ENCODE measurements at places on chromosomes 1 and 21.

- DNase-seq, result no peak
Measured at GRCh38 chr1:199678771-199679170, 348.7 kb upstream of the NR5A2 start.

DNA sequence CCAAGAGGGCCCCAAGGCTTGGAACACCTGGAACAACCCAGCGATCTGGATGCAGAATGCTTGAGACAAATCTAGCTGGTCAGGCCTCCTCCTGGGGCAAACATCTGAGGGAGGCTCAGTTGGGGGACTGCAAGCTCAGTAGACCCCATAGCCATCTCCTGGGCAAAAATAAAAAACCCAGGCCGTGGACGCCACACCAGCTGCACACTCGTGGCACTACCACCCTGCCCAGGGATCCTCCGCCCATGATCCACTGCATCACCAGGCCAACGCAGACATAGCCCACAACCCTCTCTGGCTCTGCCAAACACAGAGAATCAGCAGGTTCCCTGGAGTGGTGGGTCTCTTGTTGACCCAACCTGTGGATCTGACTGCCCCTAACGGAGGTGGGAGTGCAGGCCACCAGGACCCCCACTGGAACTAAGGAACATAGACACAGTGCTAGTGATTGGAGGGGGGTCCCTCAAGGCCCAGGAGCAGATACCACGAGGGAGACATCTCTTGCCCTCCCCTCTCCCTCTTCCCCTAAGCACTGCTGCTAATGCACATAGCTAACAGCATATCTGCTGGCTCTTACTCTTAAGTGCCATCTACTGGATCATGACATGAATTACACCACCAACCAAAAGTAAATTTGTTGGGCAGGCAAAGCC is 147.2 kb downstream of the CHD1L start:
- no peak for DNase-seq

- DNase-seq, result no peak
Measured at GRCh38 chr1:247241691-247242090, 14.2 kb upstream of the VN1R5 start.

- no peak for DNase-seq
Measured at GRCh38 chr1:246450611-246451251, 56.3 kb downstream of the SMYD3 start.

GRCh38 chr1:7810395-7810794 is 26.3 kb downstream of the PER3 start:
- DNase-seq, result no peak

DNA sequence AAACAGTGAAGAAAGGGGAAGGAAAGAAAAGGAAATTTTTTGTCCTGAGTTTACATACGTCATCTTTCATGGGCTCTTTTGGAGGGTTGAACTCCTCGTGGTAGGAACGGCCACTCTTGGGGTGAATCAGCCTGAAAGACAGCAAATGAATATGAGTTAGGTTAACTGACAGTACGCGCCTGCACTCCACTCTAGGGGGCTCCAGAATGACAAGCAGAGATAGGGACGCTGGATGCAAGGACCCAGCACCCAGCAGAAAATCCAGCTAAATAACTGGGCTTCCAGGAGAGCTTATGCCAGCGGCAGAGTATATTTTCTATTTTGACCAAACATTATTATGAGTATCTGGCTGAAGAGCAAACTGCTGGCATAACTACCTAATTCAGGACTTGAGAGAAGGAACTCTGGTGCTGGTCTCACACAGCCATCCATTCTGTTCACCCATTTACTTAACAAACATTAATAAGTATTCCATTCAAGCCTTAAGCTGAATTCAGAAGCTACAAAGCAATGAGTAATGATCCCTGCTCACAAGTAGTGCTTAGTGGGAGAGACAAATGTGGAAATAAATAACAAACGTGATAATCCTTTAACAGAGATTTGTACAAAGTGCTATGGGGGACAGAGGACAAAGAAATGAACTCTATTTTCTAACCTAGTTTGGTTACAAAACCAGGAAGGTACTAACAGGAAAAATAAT is 22.1 kb downstream of the AK2 start:
- no peak for DNase-seq

GRCh38 chr21:30072496-30072895 is 94.1 kb downstream of the CLDN17 start:
- no peak for DNase-seq

DNA sequence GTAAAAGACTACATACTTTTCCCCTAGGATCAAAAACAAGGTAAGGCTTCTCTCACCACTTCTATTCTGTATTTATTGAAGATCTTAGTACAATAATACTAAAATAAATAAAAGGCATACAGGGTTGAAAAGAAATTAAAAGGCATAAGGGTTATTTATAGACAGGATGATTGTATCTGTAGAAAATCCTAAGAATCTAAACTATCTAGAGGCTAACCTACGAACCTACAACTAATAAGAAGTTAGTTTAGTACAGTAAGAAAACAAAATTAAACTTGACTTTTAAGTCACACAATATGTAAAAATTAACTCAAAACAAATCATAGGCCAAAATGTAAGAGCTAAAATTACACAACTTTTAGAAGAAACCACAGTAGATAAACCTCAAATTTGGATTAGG is 50.4 kb upstream of the ADAM30 start:
- no peak for DNase-seq

DNA sequence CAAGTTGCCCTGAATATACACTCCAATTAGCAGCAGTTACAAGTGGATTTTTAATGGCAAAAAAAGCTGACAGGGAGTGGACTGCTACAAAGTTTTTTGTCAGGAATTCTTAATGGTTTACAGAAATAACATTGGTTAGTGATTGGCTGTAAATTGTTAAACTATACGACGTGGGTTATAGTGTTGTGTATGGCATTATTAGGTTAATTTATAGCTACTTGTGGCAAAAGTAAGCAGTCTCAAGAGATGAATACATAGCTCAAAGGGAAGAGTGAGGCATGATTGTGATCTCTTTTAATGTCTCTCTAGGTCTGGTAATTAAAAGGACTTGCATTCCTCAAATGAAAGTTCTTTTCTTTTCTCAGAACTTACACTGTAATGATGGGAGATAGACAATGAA is 75.8 kb upstream of the CD1D start:
- no peak for DNase-seq

GRCh38 chr1:180278194-180278515 is 48.1 kb downstream of the LHX4 start:
- no peak for DNase-seq

DNA sequence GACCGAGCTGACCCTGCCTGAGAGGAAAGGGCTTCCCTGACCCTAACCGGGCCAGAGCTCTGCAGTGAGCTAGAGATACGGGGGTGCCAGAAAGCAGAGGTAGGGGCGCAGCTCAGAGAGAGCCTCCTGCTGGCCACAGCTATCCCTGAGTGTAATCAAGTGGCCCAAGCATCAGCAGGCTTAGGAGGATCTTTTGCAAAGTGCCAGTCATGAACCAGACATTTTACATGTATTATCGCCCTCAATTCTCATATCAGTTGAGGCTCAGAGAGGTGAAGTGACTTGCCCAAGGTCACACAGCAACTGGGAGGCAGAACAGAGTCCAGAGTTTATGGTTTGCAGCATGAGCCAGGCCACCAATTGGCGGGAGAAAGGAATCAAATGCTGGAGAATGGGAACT is 7.0 kb upstream of the ID3 start:
- DNase-seq, result no peak

DNA sequence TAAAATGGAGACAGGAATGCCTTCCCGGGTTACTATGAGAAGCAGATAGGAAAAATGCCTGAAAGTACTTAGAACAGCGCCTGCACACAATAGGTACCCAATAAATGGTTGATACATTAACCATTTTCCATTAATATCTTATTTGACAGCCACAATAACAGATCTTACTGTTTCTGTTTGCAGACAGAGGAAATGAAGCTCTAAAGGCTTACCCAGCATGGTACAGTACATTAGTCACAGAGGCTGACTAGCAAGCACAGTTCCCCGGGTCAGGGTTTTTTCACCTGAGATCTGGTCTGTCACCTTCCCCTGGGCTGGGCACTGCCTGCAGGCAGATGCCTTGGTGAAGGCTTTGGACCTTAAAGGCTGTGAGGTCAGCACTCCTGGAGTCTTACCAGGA is 2.9 kb downstream of the TRIM63 start:
- DNase-seq, result no peak

- DNase-seq, result no peak
Measured at GRCh38 chr1:214588963-214589597, 13.9 kb upstream of the CENPF start.

DNA sequence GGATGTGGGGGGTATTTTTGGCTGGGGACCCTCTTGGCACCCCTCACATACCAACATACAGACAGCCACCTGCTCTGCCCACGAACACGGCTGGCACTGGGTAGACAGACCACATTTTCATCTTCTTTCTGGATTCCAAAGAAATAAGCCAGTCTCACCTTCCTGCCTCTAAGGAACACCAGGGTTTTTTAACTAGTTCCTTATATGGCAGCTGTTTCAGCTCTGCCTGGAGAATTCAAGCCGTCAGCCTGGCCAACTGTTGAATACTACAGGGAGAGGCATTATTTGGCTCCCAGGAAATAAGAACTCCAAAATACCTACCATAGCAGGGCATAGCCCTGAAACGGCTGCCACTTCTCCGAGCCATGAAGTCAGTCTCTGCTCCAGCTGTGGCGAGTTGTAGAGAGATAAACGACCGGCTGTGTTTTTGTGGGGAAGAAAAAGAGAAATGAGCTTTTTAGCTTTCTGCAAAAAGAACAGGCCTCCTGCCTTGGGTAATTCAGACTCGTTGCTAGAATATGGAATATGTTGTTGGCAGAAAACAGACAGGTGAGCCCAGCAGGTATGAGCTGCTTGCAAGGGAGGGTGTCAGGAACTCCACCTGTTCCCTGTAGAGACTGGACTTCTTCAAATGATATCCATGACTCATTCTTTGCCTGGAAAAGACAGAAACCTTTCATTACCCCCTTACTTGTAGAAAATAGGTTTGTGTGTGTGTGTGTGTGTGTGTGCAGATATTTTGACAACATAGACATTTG is 51.8 kb downstream of the MT1HL1 start:
- no peak for DNase-seq

DNA sequence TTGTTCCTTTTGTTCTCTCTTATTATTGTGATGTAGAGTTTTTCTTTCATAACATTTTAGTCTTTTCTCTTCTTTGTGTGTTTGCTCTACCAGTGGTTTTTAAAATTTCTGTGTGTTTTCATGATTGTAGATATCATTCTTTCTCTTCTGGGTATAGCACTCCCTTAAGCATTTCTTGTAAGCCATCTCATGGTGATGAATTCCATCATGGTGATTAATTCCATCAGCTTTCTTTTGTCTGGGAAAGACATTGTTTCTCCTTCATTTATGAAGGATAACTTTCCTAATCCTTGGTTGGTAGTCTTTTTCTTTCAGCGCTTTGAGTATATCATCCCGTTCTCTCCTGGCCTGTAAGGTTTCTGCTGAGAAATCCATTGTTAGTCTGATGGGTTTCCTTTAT is 22.7 kb downstream of the CD55 start:
- DNase-seq, result no peak

GRCh38 chr1:27101696-27102095 is 53.2 kb downstream of the SLC9A1 start:
- DNase-seq, result no peak
